ENCODE measurements at places on chromosomes 16 and 17.

- DNase-seq = peak; percentile 87
Measured at GRCh38 chr16:49620158-49620868, 235.6 kb downstream of the ZNF423 start.

DNA sequence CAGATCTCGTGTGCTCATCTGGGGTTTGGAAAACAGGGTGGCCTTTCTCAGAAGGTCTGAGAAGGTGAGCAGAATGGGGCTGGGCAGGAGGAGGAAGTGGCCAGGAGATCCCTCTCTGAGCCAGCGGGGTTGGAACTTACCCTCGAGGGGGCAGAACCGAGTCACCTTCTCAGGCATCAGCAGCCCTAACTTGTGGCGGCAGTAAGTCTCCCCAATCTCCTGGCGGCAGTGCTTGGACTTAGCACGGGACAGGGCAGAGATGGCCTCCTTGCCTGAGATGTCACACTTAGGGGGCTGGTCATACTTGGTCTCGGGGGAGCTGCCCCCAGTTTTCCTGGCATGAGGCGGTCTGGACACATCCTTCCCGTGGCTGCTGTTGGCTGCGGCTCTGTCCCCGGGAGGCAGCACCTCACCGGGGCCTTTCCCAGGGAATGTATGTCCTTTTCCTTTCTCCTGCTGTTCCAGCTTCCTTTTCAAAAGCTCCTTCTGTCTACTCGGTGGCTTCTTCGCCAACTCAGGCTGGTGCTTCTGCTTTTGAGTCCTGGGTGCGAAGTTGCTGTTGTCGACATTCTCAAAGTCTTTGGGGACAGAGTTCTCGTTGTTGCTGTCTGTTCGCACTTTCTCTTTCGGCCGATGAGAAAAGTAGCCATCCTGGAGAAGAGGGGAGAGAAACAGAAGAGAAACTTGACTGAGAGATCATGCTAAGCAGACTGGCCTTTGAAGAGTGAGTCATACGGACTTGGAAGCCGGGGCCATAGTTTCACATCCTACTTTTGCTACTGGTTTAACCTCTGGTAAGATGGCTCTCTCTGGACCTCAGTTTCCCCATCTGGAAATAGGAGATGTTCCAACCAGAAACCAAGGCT is 211.7 kb downstream of the XYLT1 start:
- DNase-seq = peak; percentile 66

DNA sequence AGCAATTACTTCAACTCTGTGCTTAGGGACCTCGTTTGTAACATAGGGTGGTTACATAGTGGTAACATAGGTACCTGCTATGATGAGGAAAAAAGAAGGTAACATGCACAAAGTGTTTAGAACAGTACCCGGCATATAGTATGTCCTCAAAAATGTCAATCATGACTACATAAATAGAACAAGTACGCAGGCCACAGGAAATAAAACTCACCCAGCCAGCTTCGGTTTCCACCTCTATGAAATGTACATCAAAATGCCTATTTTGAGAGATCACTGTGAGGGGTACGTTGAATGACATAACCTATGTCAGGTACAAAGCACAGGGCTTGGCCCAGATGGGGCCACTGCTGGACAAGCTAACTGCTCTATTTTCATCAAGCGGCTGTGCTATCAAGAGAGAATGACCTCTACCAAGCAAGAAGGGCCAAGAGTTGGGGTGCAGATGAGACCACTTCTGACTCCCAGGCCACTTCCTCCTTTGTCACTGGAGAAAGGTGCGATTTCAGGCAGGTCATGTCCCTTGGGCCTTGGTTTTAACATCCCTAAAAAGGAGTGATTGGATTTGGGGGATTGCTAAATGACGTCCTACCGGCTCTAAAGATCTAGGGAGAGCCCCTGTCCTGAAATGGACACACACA is 45.4 kb downstream of the WSB1 start:
- no peak for DNase-seq

- DNase-seq = no peak
Measured at GRCh38 chr17:81580481-81580880, 28.3 kb upstream of the FAAP100 start.

- DNase-seq = no peak
Measured at GRCh38 chr16:21659124-21659523, 4.6 kb upstream of the OTOA start.
